ENCODE measurements at places on chromosomes 7 and 10. TPM values are rescaled to one million over a fixed set of nuclear protein-coding genes. Genes with fewer than 3 reads are reported as not detected.

GRCh38 chr7:137850972-137851945 lies 4.5 kb upstream of the DGKI start:
- no peak for DNase-seq

DNA sequence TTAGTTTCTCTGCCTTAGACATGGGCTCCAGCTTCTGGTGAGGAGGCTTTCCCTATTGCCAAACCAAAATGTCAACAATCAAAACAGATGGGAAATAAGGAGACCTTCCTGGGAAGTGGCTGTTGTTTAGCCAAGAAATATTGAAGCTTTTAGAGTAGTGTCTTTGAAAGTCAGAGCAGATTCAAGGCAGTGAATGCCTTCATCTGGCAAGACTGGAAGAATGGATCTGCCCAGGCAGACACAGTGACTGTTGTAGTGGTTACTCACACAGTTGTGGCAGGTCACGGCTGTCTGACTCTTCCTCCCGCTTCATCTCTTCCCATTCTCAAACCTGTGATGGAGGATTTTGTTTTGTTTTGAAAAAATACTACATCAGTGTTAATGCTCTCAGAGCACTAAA lies 154.1 kb upstream of the ADO start:
- no peak for DNase-seq

Gene ITIH5
- total RNA-seq, result not detected

Gene GRID1
- total RNA-seq, result not detected

- DNase-seq, result no peak
Measured at GRCh38 chr7:105084581-105084980, 70.6 kb downstream of the KMT2E start.

DNA sequence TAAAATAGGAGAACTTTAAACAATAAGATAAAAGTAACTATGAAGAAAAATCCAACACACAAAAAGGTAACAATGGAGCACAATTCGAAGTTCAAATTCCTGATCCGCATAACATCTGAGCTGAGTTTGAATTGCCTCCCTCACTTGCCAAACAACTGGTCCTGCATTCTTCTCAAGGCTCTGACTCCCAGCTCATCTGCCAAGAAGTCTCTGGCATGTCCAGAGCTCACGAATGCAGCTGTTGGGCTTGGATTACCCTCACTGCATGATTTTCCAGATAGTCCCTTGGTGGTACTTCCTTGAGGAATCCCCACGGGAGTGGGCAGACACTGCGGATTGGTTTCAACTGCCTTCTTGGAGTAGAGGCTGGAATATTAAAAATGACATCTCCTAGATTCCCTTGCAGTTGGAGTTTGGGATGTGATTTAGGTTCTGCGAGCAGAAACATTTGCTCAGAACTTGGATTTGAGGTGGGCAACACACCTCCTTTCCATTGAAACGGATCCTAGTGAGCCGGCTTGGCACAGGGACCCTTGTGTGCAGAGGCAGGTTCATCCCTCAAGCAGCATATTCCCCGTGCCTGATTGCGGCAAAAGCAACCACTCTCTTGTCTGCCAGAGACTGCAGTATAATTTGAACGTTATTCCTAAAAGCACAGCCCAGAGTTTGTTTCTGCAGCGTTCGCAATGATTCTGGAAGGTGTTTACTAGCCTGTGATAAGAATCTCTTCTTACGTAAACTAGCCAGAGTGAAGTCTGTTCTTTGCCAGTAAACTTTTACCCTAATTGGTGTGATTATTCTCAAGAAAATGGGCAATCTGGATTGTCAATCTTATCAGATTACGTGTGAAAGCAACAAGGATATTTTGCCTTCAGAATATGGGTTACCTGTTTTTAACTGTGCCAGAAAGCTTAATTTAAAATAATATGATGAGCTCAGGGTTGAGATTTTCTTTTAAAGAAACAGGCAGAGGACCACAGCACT lies 23.4 kb upstream of the PRKCQ start:
- no peak for DNase-seq

DNA sequence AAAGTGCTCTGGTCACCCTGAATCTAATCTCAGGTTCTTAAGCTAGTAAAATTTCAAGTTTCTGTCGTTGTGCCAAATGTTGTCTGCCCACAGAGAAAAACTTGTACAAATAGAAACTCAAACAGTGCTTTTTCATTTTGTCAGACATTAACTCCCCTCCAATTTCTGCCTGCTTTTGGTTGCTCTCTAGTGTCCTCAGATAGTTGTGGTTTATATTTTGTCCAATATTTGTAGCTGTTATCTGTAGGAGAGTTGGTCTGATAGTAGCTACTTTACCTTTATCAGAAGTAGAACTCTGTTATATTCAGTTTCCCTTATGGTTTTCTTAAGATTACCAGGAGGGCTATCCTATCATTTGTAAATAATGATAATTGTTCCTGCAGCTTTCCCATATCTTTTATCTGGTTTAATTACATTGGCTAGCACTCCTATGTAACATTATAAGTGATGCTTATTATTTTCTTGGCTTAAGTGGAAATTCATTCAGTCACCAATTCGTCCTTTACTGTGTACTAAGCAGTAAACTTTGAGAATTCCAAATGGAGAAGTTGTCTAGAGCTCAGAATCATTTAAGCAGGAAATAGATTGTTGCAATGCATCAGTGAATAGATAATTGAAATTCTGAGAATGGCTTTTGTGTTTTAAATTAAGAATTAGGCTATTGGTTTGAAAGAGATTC lies 91.0 kb downstream of the ANKIB1 start:
- DNase-seq, result no peak

- DNase-seq, result no peak
Measured at GRCh38 chr7:94579470-94579869, 69.9 kb downstream of the CASD1 start.

GRCh38 chr7:28298870-28299518 lies 113.3 kb upstream of the CREB5 start:
- DNase-seq, result no peak

Gene TCAF2
- total RNA-seq, result 23.5 TPM

DNA sequence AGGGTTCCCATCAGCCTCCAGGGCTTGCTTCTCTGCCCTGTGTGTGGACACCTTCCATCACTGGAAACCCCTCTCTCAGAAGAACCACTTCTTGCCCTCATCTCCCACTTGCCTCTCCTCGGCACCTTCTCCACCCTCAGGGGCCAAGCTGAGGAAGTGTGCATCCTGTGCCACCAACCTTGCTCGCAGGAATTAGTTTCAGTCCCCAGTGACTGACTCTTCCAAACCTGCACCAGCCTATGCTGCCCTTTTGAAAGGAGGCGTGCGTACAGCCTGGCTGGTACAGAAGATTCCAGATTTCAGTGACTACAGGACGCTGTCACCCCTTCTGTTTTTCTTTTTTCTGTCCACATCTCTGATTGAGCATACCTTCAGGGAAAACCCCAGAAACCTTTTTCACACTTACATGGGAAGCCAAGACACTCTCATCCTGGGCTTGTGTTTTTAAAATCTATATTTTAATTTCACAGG lies 67.1 kb downstream of the IKZF1 start:
- no peak for DNase-seq

Gene UMAD1
- 14.2 TPM for total RNA-seq

Gene ATOH7
- not detected for total RNA-seq

Gene CTNNA3
- total RNA-seq, result not detected

- no peak for DNase-seq
Measured at GRCh38 chr10:31215052-31215451, 104.0 kb upstream of the ZEB1 start.

GRCh38 chr7:66198956-66199355 lies 6.2 kb upstream of the TPST1 start:
- DNase-seq, result no peak

Gene TMEM196
- not detected for total RNA-seq

DNA sequence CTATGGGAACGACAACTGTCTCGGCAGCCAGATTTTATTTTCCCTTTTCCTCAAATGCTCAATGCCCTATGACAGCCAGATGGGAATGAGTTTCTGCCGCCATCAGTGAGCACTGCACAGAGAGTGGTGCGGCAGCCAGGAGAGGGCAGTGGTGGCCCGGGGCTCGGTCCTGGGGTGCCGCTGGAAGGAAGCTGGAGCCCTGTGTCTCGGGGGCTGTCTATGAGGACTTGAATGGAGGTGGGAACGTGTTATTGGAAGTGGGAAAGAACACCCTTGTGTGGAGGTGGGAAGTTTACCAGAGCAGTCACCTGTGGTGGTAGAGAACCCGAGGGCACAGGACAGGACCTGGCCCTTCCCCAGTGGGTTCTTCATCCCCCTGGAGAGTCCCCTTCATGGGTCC lies 35.8 kb downstream of the JAKMIP3 start:
- DNase-seq, result no peak

Gene TMEM139
- total RNA-seq, result 0.73 TPM

Gene ZDHHC6
- 52.6 TPM for total RNA-seq

DNA sequence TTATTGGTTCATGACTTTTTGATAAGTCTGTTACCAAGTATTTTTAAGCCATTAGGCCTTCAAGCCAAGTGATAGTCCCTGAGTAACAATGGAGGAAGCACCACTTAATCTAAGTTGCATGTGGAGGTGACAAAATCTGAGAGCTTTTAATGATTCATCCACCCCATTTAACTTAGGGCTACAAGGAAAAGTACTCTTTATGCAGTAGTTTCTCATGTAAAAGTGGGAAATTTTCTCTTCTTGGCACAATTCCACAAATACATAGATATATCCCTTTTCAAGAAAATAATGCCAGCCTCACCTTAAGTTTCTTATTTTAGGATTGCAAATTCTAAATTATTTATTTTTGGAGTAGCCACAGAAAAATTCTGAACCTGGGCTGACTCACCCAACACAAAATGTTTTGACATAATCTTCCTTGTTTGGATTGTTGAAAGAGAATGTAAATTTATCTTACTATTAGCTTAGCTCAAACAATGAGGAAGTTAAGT lies 85.7 kb downstream of the SUGCT start:
- no peak for DNase-seq

DNA sequence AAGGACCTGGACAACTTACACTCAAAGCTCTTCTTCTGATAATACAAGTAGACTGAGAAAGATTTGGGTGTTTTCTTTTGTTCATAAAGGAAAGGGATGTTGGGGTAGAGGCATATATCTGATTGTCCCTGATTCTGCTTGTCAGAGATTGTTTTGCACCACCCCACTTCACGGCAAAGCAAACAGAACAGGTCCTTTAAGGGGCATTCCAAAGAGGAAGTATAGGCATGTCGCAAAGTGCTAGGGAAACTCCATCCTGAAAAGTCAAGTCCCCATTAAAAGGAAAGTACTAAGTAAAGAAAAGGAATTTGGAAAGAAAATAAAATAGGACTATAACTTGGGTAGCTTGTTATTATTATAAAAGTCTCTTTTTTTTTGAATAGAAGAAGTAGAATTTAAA lies 233.0 kb downstream of the DNAJB9 start:
- DNase-seq, result no peak

GRCh38 chr10:36676756-36677430 lies 448.5 kb upstream of the ANKRD30A start:
- no peak for DNase-seq

Gene HMX3
- total RNA-seq, result not detected

Gene VGF
- total RNA-seq, result 0.10 TPM

Gene AKR1C2
- total RNA-seq, result not detected

GRCh38 chr7:132113536-132114371 lies 462.5 kb downstream of the PLXNA4 start:
- DNase-seq, result no peak

GRCh38 chr10:124993736-124994451 lies 52.0 kb downstream of the ZRANB1 start:
- DNase-seq, result no peak

DNA sequence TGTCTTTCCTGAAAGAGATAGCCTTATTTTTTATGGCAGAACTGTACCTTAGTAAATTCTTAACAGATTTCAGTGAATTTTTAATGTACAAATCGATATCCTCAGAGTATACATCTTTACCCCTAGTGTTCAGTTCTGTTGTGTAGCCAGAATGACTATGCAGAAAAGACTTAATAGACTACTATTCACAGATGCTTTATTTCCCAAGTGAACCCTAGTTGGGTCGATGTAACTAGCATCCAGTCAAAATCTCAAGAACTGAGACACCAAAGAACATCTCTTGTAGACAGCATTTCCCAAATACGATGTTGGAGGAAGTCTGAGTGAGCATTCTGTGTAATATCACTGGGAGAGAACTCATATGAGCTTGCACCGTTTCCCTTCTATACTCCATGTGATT lies 1.5 kb downstream of the AKR1C3 start:
- no peak for DNase-seq

Gene CYP2W1
- not detected for total RNA-seq

DNA sequence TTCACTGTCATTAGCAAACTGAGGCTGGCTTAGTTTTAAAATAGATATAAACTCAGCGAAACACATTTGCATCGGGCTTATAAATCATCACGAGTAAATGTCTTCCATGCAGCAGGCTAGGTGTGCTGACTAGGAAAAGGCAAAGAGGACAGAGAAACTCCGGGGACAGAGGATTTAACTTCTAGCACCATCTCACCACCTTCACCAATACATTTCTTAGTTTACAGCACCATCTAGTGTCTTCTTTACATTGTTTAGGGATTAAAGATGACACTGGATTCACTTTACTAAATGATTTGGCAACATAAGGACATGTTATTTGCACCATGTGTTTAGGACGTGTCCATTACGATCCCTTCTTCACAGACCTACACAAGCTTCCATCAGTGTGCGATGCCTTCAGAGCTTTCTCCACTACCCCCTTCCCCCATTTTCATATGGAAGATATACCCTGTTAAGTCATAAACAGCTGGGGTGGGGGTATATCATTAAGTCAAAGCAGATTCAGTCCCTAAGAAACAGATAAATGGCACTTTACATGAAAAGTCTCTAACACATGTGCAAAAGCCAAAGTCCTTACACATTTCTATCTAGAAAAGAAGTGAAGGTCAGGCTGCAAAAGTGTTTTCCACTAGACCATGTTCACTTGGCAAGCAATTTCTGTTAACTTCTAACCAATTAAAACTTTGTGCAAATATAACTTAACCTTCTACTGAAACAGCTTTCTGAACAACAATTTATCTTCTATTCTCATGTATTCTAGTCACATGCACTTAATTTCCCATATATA lies 103.3 kb downstream of the GRB10 start:
- DNase-seq, result no peak

DNA sequence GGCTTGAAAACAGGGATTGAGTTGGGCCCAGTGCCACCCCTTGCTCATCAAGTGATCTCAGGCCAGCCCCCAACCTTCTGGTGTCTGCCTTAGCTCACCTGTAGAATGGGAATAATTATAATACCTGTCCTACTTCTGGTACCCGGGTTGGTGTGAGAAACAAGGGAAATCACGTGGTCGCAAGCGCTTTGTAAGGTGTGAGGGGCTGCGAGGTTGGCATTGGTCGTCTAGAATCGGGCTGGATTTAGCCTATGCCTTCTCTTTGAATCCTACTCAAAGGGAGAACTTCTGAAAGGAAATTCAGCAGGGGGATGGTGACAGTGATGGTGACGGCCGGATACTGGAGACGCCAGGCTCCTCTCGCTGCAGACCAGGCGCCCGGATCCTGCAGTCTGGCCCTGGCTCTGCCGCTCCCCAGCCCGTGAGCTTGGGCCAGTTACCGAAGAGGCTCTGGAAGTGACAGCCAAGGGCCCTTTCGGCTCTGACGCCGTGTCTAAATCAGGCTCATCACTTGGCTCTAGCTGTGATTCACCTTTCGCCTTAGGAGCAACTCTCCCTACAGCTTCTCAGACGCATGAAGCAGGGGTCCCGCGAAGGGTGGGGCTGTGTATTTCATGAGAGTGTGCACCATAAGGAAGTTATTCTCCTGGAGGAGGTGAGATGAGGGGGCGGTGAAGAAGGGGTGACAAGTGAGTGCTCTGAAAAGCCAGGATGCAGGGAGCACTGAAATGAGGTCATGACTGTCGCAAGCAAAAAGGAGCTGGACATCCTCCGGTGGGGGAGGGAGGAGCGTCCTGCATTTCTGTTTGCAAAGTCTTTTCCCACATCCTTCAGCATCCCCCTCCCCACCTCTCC lies 4.0 kb upstream of the CREB5 start:
- DNase-seq, result no peak

Data from activated T-helper 1 cell treated with anti-CD3 and anti-CD28 coated beads, Interleukin-12 subunit alpha, Interleukin-12 subunit beta, Interleukin-2, Interleukin-4 antibody, amounts not matched to agents 30 ng/mL and 10 ng/mL and 1 ng/mL, durations not matched to agents 14 hours and 24 hours and 36 hours (primary cell).